ENCODE measurements at places on chromosomes 13 and 19. TPM values are rescaled to one million over a fixed set of nuclear protein-coding genes. Genes with fewer than 3 reads are reported as not detected.

DNA sequence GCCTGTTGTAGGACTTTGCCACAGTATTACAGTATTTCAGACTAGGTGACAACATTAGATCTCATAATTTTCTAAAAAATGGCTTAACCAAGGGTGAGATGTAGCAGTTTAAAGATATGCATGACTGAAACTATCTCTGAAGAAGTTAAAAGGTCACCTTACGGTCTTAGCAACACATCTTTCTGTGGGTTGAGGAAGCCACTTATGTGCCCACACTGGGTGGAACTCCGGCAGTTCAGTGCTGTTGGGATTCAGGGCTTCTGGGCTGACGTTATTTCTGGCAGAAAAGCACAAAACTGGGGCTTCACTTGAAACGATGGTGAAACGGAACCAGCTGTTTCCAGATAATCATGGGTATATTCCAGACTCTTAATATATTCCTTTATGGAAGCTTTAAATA, 697.3 kb downstream of the PCDH9 start:
- no peak for DNase-seq

- no peak for DNase-seq
Observed at GRCh38 chr13:25046985-25047511, 48.9 kb upstream of the PABPC3 start.

- DNase-seq = peak; percentile 83
Observed at GRCh38 chr19:15672580-15673175, at the start of gene CYP4F12. TSS of gene CYP4F12 (plus strand) at chr19:15673087. CDS start at chr19:15673530, 443 bp downstream.

ARHGAP33 gene
- 8.6 TPM for total RNA-seq

- DNase-seq = no peak
Observed at GRCh38 chr13:43720780-43721397, 65.9 kb downstream of the ENOX1 start.

DNA sequence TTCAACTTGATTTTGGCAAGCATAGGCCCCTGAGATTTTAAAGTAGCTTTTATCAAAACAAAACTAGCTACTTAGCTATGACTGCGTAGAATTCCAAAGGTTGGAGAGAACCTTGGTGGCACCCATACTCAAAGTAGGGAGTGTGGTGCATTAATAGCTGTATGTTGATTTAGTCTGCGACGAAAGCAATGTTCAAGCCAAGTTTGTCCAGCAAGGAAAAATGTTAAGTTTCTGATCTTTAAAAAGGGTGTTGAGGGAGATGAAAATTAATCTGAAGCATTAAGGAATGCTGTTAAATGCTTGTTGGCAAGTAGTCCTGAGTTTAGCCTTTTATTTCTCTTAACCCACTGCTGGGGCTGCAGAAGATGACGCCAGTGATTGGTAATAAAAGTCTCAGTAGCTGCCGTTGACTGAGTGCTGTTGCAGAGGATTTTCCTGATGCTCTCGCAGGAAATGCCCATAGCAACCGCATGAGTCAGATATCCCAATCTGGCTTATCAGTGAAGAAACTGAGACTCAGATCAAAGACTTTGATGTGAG, 75.9 kb upstream of the RNF113B start:
- DNase-seq = no peak

- DNase-seq = no peak
Observed at GRCh38 chr13:42216422-42216735, 55.6 kb upstream of the AKAP11 start.

GRCh38 chr13:94711561-94712286, 621 bp downstream of the SOX21 start:
- no peak for DNase-seq

- DNase-seq = no peak
Observed at GRCh38 chr13:94641409-94641941, 39.8 kb downstream of the GPR180 start.

GRCh38 chr19:32022044-32022640, 323.3 kb upstream of the ZNF507 start:
- no peak for DNase-seq

PLPP2 gene
- 68.2 TPM for total RNA-seq

ACER1 gene
- total RNA-seq = 81.2 TPM

GRCh38 chr19:35347171-35347929, at the start of gene FFAR1:
TSS of gene FFAR1 (plus strand) at chr19:35347902. CDS start at chr19:35351552, 3,650 bp downstream.
- DNase-seq = peak; percentile 80

SGCG gene
- 0.72 TPM for total RNA-seq

DNA sequence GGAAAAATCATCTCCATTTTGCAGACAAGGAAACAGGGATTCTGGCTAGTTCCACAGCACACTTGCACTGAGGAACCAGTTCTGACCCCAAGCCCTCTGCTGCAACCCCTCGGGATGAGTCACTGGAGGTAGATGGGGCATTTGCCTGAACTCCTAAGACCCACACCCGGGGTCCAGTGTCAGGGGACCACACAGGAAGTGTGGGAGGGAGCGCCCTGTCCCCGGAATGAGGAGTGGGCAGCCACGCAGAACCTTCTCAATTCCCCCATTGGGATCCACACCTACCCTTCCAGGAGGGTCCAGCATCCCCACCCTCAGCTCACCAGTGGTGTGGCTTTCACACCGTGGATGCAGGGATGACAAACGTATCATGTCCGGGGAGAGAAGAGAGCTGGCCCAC, 62.7 kb downstream of the TSHZ3 start:
- no peak for DNase-seq

DNA sequence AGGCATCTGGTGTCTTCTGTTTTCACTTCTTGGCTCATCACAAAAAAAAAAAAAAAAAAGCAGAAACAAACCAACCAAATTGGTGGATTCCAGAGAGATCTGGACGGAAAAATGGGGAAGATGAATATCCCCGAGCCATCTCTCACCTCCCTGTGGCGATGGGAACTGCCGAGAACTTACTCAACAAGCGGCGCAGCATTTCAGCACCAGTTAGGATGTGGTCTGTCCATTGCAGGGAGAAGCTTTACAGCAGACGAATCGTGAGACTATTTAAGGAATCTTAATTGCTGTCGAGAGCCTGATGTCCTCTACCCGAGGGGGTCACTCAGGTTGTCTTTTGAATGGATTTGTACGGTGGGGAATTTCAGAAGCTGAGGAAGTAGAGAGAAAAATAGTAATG, 17.3 kb upstream of the KDM4B start:
- no peak for DNase-seq

GRCh38 chr13:39685652-39686051, 30.2 kb downstream of the COG6 start:
- no peak for DNase-seq

- no peak for DNase-seq
Observed at GRCh38 chr13:80599765-80600164, 258.8 kb upstream of the SPRY2 start.

LRG1 gene
- 3.5 TPM for total RNA-seq

DNA sequence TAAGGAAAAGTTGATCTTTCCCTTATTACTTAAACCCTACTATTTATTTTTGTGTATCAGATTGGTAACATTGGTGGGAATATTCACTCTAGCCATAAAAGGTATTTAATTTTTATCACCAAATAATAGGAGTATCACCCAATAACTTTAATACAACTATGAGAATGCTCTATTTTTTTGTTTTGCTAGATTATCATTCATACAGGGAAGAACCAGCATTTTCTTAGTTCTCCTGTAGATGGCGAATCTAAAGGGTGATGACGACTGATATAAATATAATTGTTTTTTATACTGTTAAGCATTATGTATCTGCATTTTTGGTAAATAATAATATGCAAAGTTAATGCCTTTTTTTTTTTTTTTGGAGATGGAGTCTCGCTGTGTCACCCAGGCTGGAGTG, 7.9 kb upstream of the FRY start:
- no peak for DNase-seq

DNA sequence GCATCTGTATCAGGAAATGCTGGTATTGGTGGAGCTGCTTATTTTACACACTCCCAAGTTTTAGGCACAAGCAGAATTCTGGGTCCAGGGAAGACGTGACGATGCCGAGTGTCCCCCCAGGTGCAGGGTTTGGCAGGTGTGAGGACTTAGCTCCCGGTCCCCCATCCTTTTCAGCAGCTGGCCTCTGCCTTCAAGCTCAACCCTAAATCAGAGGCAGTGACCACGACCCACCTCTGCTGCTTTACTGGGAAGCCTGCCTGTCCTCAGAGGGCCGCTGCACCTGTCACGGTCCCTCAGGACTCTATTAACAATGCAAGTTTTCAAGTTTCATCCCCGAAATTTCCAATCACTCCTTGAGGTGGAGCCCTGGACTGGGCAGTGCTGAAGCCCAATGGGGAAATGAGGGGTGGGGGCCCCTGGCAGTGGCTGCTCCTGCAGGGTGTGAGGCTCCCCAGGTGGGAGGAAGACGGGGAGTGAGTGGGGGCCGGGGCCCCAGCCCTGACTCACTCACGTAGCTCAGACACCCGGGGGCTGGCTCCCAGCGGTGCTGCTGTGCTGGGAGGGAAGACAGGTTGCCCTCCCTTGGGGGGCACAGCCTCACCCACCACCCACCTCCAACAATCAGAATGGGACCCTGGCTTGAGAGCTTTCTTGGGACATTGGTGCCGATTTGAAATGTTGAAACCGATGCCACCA, 92.6 kb upstream of the MCF2L start:
- DNase-seq = peak; percentile 57

DNA sequence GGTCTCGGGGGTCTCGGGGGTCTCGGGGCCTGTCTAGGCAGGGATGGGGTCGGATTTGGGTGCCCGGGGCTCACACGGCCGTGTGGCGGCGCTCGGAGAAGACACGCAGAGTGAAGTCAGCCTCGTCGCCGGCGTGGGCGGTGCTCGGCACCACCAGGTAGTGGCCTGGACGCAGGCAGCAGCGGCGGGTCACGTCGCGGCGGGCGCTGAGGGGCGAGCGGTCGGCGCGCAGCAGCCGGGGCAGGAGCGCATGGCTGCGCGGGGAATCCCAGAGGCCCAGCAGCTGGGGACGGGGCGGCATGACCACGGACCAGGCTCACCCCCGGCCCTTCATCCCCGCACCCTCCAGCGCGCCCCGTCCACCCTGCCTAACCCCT, 8.2 kb downstream of the CAPN12 start:
- no peak for DNase-seq

DNA sequence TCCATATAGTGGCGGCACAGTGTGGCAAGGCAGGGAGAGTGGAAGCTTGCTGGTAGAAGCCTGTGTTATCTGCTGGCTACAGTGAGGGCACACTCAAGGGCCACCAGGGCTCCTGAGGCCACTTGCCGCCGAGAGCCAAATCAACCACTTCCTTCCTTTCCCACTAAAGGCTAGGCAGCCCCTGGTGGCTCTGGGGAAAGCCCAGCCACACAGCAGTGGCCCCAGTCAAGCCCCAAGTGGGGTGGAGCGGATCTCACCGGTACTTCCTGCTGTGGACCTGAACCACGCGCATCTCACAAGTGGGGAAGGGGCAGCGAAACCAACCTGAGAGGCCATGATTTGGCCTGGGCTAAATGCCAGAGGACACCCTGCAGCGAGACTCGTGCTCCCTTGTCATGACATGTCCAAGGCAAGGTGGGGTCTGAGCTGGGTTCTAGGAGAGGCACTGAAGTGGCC, 21.9 kb upstream of the SLC35E1 start:
- DNase-seq = no peak

SLC25A15 gene
- total RNA-seq = 6.6 TPM

- no peak for DNase-seq
Observed at GRCh38 chr19:29404951-29405727, 120.7 kb upstream of the VSTM2B start.

C19orf44 gene
- total RNA-seq = 3.7 TPM

DNA sequence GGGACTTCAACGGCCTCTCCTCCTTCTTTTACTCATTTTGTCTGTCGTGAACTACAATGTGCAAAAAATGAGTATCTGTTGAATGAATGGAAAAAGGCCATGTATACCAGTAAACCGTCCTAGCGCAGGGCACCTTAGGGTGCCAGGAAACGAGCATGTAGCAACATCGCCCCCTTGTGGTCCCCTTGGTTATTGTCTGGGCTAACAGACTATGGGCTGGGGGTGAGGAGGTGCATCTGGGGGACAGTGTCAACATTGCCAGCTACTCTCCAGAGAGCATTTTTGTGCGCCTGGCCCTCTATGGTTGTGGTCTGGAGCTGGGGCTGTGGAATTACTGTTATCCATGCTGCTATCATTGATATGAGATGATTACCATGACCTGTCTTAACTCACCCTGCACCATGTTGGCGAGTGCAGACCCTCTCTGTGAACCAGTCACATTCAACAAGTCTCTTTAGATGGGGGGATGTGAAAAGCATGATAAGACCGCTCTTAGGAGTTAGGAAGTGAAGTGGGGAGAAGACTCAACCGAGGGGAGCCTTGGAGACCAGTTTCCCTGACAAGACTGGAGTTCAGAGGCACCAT, 22.8 kb upstream of the SIGLEC11 start:
- peak; percentile 89 for DNase-seq

GRCh38 chr13:77267362-77267761, 59.5 kb downstream of the MYCBP2 start:
- no peak for DNase-seq

GRCh38 chr19:18646535-18647370, 9.9 kb downstream of the KLHL26 start:
- no peak for DNase-seq

DNA sequence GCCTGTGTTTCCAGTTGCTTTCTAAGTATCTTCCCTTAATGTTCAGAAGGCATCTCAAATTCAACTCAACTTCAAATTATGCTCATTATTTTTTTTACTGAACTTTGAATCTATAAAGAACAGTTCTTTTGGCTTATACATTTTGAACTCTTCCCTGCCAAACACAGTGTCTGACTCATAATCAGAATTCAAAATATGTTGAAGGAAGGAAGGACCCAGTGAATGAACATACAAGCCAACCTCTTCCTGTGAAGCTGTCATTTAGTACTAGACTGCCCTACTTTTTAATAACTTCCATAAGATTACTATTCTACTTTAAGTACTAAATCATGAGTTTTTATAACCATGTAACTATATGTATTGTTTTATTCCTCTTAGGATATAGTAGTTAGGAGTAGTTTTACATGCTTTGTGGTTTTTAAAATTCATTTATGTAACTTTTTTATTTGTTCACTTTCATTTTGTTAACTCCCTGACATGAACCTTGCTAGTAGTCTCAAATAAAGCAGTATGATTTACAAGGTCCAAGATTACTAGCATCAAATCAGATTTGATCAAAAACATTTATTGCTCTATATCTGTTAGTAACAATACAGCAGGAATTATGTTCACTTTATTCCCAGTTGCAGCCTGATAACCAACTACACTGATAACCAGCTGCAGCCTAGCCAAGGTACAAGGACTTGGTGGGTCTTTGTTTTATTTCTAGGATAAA, 6.4 kb downstream of the NUDT15 start:
- no peak for DNase-seq

Data from lower leg skin (tissue), 4 donors.